Effector memory CD4-positive, alpha-beta T cell (primary cell): ENCODE measurements at places on chromosomes 3 and 15.

- no peak for DNase-seq
Measured at GRCh38 chr15:93942269-93942694, 289.1 kb upstream of the MCTP2 start.

DNA sequence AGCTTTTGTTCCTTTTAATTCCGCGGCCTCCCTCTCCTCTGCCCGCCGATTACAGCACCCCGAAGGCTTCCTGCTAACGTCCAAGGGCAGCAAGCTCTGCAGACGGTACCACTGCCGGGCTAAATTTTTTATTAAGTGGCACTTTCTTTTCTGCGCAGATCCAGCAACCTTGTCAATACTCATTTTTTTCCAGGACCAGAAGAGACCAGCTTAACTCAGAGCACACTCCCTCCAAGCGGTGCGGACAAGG, 542 bp upstream of the MEIS2 start:
- DNase-seq, result no peak

- no peak for DNase-seq
Measured at GRCh38 chr15:96348112-96349027, 17.9 kb downstream of the NR2F2 start.

- DNase-seq, result no peak
Measured at GRCh38 chr15:49900903-49901235, 218.2 kb downstream of the ATP8B4 start.

GRCh38 chr15:69893086-69893485, 204.6 kb downstream of the TLE3 start:
- no peak for DNase-seq

DNA sequence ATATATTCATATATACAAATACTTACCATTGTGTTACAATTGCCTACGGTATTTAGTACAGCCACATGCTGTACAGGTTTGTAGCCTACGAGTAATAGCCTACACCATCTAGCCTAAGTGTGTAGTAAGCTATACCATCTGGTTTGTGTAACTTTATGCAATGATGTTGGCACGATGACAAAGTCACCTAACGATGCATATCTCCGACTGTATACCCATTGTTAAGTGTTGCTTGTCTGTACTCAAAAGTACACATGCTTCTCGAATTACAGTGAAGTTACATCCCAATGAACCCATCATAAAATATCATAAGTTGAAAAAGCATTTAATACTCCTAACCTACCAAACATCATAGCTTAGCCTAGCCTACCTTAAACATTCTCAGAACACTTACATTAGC, 327.1 kb downstream of the KBTBD8 start:
- DNase-seq, result no peak

DNA sequence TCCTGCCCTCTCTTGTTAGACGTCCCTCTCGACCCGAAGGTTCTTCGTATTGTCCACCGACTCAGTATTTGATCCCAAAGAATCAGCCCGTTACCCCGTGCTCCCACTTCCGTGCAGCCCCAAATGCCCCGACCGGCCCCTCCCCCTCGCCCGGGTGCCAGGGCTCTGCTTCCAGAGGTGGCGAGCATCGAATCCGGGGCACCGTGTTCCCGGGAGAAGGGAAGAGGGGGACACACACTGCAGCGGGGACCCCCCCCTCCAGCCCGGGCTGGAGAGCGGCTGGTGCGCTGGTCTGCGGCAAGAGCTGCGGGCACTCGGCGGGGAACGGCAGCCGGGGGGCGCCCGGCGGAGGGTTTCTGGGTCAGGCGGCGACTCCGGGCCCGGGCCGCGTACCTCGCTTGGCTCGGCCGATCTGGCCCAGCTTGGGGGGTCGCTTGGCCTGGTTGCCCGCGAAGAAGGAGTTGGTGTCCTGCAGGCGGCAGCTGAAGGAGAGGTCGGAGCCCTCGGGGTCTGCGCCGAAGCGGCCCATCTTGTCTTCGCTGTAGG, 556 bp downstream of the CAMK2N2 start:
- DNase-seq, result no peak

GRCh38 chr3:100709842-100710260, 557 bp downstream of the TFG start:
- DNase-seq, result peak; percentile 10

GRCh38 chr3:140395134-140396075, 282.5 kb upstream of the TRIM42 start:
- DNase-seq, result no peak

GRCh38 chr15:75167588-75168350, 33.9 kb upstream of the C15orf39 start:
- no peak for DNase-seq

GRCh38 chr3:31815006-31815405, 166.1 kb downstream of the OSBPL10 start:
- DNase-seq, result no peak

DNA sequence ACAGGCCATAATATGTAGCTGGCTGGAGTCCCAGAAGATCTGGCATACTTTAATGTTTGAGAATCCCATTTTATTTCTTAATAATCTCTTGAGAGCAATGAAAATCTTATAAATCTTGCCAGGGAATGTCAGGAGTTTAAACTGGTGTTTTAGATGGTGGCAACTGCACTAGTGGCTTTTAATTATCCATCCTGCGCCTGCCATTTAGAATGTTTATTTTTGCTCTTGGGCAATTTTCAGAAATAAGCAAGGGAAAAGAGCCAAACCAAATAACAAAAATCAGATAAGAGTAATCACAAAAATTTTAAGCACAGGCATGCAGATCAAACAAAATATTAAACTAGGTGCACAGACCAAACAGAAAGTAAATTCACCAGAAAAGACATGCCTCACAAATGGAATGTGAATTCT, 41.9 kb upstream of the UBP1 start:
- no peak for DNase-seq

GRCh38 chr3:100970477-100970990, 22.7 kb downstream of the ABI3BP start:
- DNase-seq, result no peak
